ENCODE measurements at places on chromosomes 1 and 21.

DNA sequence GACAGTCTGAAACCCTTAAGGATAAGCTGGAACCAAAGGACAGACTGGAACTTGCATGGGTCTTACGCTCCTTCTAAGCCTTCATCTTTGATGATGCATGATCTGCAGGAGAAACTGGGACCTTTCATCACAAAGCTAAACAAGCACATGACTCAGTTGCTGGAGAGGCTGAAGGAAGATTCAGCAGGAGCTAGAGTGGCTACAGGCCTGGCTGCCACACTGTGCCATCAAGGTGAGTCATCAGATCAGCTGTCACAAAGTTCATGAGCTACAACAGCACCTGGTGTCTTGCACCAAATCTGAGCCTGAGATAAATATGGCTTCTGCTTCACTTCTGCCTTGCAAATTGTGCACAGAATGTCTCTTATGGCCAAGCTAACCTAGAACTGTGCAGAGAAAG, 95.5 kb upstream of the MARK1 start:
- no peak overlapping the region for H3K27ac ChIP-seq
- H3K36me3 ChIP-seq: no peaks in the 10 kb centered on the region
- DNase-seq: no peak
- H3K4me1 ChIP-seq: no peaks in the 10 kb centered on the region

DNA sequence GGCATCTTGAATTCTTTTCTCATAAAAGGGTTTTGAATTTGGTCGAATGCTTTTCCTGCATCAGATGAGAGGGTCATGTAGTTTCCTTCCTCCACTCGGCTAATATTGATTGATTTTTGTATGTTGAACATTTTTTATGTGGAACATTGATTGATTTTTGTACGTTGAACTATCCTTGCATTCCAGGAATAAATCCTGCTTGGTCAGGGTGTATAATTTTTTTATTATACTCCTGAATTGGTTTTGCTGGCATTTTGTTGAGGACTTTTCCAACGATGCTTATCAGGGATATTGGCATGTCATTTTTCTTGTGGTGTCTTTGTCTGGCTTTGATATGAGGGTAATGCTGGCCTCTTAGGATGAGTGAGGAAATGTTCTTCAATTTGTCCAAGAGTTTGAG, 8.5 kb downstream of the TMEM240 start:
- no peak for DNase-seq
- no peak overlapping the region for H3K4me3 ChIP-seq
- no peaks in the 10 kb centered on the region for H3K27me3 ChIP-seq

- H3K4me1 ChIP-seq: no peaks in the 10 kb centered on the region
- no peaks in the 10 kb centered on the region for H3K36me3 ChIP-seq
- no peaks in the 10 kb centered on the region for H3K27me3 ChIP-seq
These were observed 669.6 kb downstream of the PTPRC start for GRCh38 chr1:199308349-199308846.

- DNase-seq: no peak
- H3K27ac ChIP-seq: no peak overlapping the region
- H3K4me3 ChIP-seq: no peak overlapping the region
- H3K4me1 ChIP-seq: peaks cover 11% of the 10 kb centered on the region
- no peaks in the 10 kb centered on the region for H3K27me3 ChIP-seq
- H3K36me3 ChIP-seq: no peaks in the 10 kb centered on the region
These were observed 243.3 kb upstream of the JUN start for GRCh38 chr1:59027177-59027576.

- H3K27me3 ChIP-seq: no peaks in the 10 kb centered on the region
- peak overlapping the region; percentile 50 for H3K27ac ChIP-seq
- no peak overlapping the region for H3K4me3 ChIP-seq
- H3K4me1 ChIP-seq: peaks cover 43% of the 10 kb centered on the region
These were observed 14.7 kb upstream of the POFUT2 start for GRCh38 chr21:45302082-45303061.

DNA sequence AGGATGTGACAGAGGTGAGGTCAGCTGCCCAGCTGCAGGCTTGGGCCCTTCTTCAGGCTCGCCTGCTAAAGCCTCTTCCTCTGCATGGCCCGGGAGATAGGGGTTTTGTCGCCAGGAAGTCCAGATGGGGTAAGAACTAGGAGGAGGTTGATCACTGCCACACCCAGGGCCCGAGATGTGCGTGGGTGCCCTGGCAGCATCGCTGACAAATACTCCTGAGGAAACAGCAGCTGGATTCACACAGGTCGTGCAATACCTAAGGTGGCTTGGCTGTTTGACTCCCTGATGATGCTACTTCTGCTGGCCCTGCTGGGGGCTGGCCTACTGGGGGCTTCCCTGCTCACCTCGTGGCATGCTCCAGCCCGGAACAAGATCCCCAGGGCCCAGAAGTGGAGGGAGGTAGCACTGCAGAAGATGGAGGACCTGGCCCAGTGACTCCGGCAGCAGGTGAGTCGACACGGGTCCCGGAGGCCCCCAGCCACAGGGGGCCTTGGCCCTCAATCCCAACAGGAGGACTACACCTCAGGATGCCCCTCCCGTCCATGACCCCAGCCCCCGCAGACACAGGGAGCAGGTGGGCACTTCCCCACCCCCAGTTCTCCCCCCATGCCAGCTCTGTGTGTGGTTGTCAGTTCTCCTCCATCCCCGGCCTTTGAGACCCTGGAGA, 29.6 kb downstream of the FAAH start:
- H3K4me3 ChIP-seq: no peak overlapping the region
- H3K27ac ChIP-seq: no peak overlapping the region
- no peaks in the 10 kb centered on the region for H3K36me3 ChIP-seq
- peaks cover 66% of the 10 kb centered on the region for H3K27me3 ChIP-seq

GRCh38 chr1:25232866-25233784, 823 bp upstream of the SYF2 start:
- peak; percentile 21 for DNase-seq
- peak overlapping the region; percentile 96 for H3K27ac ChIP-seq
- peak overlapping the region; percentile 78 for H3K4me3 ChIP-seq
- H3K36me3 ChIP-seq: peaks cover 9% of the 10 kb centered on the region
- peaks cover 27% of the 10 kb centered on the region for H3K4me1 ChIP-seq
- H3K27me3 ChIP-seq: no peaks in the 10 kb centered on the region

GRCh38 chr1:30191154-30191702, 532.2 kb downstream of the MATN1 start:
- DNase-seq: no peak
- no peaks in the 10 kb centered on the region for H3K27me3 ChIP-seq
- peaks cover 12% of the 10 kb centered on the region for H3K4me1 ChIP-seq
- H3K27ac ChIP-seq: no peak overlapping the region
- no peaks in the 10 kb centered on the region for H3K36me3 ChIP-seq
- no peak overlapping the region for H3K4me3 ChIP-seq

GRCh38 chr1:44405798-44406736, 1.0 kb downstream of the RNF220 start:
- peaks cover 100% of the 10 kb centered on the region for H3K27me3 ChIP-seq
- H3K27ac ChIP-seq: no peak overlapping the region
- DNase-seq: no peak
- no peaks in the 10 kb centered on the region for H3K36me3 ChIP-seq
- H3K4me3 ChIP-seq: peak overlapping the region; percentile 24

DNA sequence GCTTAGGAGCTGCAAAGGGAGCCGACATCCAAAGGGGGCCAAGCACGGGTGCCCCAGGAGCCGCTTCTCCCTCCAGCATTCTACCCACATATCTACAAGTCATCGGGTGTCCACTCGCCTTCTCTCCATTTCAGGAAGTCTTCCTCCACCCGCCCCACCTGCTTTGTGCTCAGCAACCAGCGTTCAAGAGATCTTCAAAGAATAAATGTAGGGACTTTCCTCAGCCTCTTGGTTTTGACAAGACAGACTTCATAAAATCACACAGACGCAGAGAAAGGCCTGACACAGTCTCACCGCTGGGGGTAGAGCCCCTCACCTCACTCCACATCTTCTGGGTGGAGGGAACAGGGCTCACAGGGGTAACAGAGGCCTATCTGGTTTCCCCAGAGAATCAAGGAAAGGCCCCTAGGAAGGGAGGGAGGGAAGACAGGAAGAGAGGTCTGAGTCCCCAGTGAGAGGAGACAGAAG, 49.5 kb downstream of the SSBP3 start:
- H3K4me3 ChIP-seq: peak overlapping the region; percentile 10
- H3K27ac ChIP-seq: no peak overlapping the region
- no peaks in the 10 kb centered on the region for H3K36me3 ChIP-seq
- H3K4me1 ChIP-seq: no peaks in the 10 kb centered on the region
- no peak for DNase-seq

- H3K36me3 ChIP-seq: no peaks in the 10 kb centered on the region
- no peak for DNase-seq
- no peak overlapping the region for H3K27ac ChIP-seq
- H3K4me3 ChIP-seq: no peak overlapping the region
These were observed 652.5 kb downstream of the KIF26B start for GRCh38 chr1:245807306-245807705.

- peaks cover 12% of the 10 kb centered on the region for H3K4me1 ChIP-seq
- no peaks in the 10 kb centered on the region for H3K27me3 ChIP-seq
- no peak overlapping the region for H3K27ac ChIP-seq
- H3K36me3 ChIP-seq: no peaks in the 10 kb centered on the region
These were observed 109.7 kb downstream of the SLC35F3 start for GRCh38 chr1:234014208-234014607.

- no peak overlapping the region for H3K27ac ChIP-seq
- no peak for DNase-seq
- H3K27me3 ChIP-seq: no peaks in the 10 kb centered on the region
- H3K36me3 ChIP-seq: no peaks in the 10 kb centered on the region
These were observed 52.4 kb upstream of the USP1 start for GRCh38 chr1:62384276-62385005.

GRCh38 chr1:166980383-166980782, 5.0 kb upstream of the ILDR2 start:
- no peaks in the 10 kb centered on the region for H3K27me3 ChIP-seq
- H3K36me3 ChIP-seq: no peaks in the 10 kb centered on the region
- no peak overlapping the region for H3K4me3 ChIP-seq
- H3K4me1 ChIP-seq: no peaks in the 10 kb centered on the region

All from esophagus squamous epithelium (tissue), 5 donors.